Stimulated activated CD8-positive, alpha-beta memory T cell treated with anti-CD3 and anti-CD28 coated beads, Interleukin-15, amount 100 ng/mL, for 24 hours (primary cell): ENCODE measurements at places on chromosomes 16 and 17.
A peak's percentile ranks its signal among the peaks of the same experiment; 100 is the strongest.

DNA sequence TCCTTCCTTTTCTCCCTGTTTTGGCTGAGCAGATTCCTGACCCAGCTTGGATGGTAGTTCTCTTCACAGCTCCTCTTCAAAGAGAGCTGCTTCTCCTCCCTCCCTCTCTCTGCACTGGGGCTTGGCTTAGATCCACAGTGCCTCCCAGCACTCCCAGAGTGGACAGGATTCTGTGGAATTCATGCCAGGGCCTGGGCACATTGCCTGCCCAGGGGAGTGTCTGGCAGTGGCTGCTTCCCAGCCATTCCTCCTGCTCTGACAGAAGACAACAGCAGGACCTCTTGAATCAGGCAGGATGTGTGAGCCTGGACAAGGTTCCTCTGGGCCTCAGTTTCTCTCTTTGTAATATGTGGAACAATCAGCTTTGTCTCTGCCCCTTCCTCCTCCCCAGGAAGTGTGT is 4.5 kb upstream of the MMP28 start:
- no peak for DNase-seq

DNA sequence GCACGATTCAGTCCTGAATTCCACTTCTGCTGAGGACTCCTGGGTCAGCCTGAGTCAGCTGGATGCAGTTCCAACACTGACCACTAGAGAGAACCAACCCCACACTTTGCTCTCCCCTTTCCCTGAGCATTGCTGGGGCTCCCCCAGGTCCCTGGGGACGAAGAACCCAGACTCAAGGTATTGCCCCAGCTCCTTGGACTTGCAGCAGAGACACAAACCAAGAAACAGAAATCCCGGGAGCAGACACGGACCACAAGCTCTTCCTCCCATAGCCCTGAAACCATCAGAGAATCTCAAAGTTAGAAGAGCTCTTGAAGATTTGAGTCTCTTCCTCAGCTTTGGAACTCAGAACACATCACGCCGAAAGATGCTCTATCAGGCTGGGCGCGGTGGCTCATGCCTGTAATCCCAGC is 678 bp upstream of the GH1 start:
- DNase-seq = peak; percentile 42

- DNase-seq = no peak
Observed at GRCh38 chr16:2904922-2905240, 6.8 kb upstream of the FLYWCH1 start.

DNA sequence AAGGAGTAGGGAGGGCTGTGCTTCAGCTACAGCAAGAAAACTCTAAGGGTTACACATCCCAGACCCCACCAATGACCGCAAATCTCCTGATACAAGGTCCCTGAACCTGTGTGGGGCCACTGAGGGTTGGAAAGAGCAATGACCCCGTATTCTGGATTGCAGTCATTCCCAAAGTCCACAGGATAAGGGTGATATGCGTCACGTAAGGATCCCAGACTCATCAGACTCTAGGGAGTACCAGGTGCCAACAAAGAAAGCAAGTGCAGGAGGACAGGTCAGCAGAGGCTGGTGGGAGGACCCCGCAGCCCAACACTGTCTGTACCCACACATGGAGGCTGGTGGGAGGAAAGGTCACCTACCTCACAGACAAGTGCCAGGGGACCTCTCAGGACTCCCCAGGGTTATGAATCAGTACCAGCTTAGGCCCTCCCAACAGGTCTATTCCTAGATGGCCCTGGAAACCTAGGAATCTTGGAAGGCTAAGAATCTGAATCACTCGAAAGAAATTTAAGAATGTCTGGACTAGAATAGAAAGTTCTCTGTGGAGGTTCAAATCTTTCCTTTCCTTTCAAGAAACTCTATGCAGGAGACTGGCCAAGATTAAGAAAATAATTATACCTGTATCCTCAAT is 16.2 kb downstream of the PITPNA start:
- no peak for DNase-seq

GRCh38 chr16:85151603-85152413 is 39.5 kb upstream of the CIBAR2 start:
- DNase-seq = no peak
